ENCODE measurements at places on chromosomes 2 and 18. TPM values are rescaled to one million over a fixed set of nuclear protein-coding genes. Genes with fewer than 3 reads are reported as not detected.

The GREB1L gene
- 4.2 TPM for total RNA-seq

The STAT4 gene
- 4.3 TPM for total RNA-seq

GRCh38 chr2:199381531-199381930 lies 76.2 kb downstream of the SATB2 start:
- DNase-seq = no peak

DNA sequence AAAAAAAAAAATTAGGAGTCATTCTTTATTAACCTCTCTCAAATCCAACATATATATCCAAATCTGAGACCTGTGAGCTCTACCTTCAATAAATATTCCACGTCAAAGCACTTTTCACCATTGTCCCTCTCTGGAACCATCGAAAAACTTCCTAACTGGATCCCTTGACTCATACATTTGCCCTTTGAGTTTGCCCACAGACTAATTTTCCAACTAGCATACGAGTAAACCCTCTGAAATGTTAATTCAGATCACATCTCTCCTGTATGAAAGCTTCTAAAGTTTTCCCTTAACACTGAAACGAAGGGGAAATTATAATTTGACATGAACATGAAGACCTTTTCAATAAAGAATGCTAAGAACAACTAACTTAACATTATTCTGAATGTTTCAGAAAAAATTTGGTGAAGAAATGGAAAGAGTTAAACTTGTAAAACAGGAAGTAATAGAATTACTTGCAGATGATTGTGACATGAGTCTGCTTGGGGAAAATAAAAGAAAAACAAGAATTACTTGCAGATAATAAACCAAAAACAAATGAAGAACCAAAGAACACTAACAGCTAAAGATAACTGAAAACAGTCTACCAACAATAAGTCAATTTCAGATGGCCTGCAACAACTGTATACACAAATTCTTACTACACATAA lies 110.6 kb downstream of the C2orf74 start:
- no peak for DNase-seq

DNA sequence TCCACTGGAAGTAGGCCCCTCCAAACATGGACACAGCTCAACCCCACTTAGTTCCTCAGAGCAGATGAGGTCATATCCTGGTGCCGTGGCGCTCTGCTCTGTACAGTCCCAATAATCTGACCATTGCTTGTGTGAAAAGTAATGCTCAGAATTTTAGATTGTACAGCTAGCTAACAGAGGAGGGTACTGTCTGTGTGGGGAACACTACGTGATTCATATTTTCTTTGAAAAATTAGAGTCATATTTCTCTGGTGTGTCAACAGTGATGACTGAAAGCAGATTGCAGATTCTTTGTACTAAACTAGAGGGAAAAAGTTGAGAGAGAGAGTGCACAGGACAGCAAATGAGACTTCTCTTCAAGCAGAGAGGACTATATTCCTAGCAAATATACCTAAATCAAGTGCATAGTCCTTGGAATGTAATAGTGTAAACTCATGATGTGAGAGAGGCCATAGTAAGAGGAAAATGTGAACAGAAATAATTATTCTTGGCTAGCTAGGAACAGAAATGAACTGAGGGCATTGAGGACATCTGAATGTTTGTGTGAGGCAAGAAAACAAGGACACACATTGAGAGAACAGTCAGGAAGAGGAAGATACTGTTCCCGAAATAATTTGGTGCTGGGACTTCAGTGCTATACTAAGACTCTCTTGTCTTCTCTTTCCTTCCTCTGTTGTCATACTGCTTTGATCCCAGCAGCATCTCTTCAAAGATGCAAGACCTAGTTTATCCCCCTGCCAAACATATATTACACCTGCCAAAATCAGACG lies 157.0 kb upstream of the RND3 start:
- DNase-seq = peak; percentile 55

Data from skin of body (tissue), 3 donors.